ENCODE measurements at places on chromosomes 7 and 10. TPM values are rescaled to one million over a fixed set of nuclear protein-coding genes. Genes with fewer than 3 reads are reported as not detected.
A peak's percentile ranks its signal among the peaks of the same experiment; 100 is the strongest.

VIM gene
- 50.4 TPM for total RNA-seq

DNAJC30 gene
- total RNA-seq, result 15.9 TPM

MSMB gene
- total RNA-seq, result 4.0 TPM

GRB10 gene
- 87.2 TPM for total RNA-seq

GRCh38 chr7:108236681-108237415 is 106.7 kb upstream of the LAMB4 start:
- H3K27me3 ChIP-seq, result no peaks in the 10 kb centered on the region
- H3K36me3 ChIP-seq, result no peaks in the 10 kb centered on the region
- H3K27ac ChIP-seq, result no peak overlapping the region
- H3K4me3 ChIP-seq, result no peak overlapping the region

- H3K36me3 ChIP-seq, result no peaks in the 10 kb centered on the region
- H3K4me1 ChIP-seq, result peaks cover 16% of the 10 kb centered on the region
- no peak overlapping the region for H3K4me3 ChIP-seq
- no peaks in the 10 kb centered on the region for H3K27me3 ChIP-seq
Observed at GRCh38 chr7:96127746-96128145, 194.2 kb downstream of the SLC25A13 start.

DNA sequence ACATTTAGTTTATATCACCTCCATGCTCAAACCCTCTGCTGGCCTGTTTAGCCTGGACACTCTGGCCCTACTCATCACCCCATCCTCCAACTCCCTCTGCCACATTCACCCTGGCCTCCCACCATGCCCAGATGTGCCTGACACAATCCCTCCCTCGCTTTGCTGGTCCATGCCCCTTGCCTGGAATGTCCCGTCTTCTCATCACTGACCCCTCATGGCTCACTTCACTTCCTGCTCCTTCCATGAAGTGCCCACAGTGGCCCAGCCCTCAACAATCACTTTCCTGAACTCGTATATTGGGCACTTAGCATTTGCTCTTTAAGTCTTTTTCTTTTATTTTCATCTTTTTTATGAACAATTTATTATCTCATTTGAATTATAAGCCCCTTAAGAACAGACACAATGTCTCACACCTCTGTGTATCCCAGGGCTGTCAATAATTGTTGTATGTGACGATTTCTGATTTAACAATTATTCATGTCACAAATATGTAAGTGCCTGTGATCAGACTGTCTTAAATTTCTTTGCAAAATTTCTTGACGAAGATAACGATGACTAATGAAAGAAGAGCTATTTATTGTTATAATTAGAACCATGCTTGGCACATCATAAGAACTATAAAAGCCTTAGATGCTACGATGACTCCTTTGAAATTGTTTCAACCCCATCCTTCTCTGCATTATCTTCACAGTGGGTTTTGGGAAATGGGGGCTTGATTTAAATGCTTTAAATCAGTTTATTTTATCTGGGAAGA is 209.9 kb upstream of the YAE1 start:
- H3K36me3 ChIP-seq, result no peaks in the 10 kb centered on the region
- no peaks in the 10 kb centered on the region for H3K27me3 ChIP-seq
- H3K27ac ChIP-seq, result no peak overlapping the region
- H3K4me1 ChIP-seq, result no peaks in the 10 kb centered on the region
- H3K4me3 ChIP-seq, result no peak overlapping the region

GRCh38 chr7:38310591-38311101 is 37.2 kb upstream of the TARP start:
- H3K36me3 ChIP-seq, result no peaks in the 10 kb centered on the region
- DNase-seq, result no peak
- H3K27ac ChIP-seq, result no peak overlapping the region
- no peaks in the 10 kb centered on the region for H3K27me3 ChIP-seq

DNA sequence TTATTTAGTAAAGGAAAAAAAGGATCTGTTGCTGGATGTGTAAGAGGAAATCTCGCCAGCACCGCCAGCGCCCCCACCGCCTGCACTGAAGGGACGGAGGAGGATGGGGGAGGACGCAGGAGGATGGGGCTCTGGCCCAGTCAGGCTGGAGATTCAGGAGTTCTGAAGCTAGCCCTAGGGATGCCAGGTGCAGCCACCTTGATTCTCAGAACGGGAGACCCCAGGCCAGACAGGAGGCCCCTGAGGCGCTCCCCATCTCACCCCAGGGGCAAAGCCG is 1.3 kb downstream of the CAMK2B start:
- H3K36me3 ChIP-seq, result no peaks in the 10 kb centered on the region
- no peak overlapping the region for H3K4me3 ChIP-seq
- DNase-seq, result no peak
- peaks cover 4% of the 10 kb centered on the region for H3K27me3 ChIP-seq
- 0 out of 2 replicates have a peak, but pooled peaks cover 3% of the 10 kb centered on the region for H3K4me1 ChIP-seq

GRCh38 chr7:87702326-87702725 is 74.1 kb downstream of the RUNDC3B start:
- no peaks in the 10 kb centered on the region for H3K36me3 ChIP-seq
- no peak for DNase-seq
- no peaks in the 10 kb centered on the region for H3K4me1 ChIP-seq

DNA sequence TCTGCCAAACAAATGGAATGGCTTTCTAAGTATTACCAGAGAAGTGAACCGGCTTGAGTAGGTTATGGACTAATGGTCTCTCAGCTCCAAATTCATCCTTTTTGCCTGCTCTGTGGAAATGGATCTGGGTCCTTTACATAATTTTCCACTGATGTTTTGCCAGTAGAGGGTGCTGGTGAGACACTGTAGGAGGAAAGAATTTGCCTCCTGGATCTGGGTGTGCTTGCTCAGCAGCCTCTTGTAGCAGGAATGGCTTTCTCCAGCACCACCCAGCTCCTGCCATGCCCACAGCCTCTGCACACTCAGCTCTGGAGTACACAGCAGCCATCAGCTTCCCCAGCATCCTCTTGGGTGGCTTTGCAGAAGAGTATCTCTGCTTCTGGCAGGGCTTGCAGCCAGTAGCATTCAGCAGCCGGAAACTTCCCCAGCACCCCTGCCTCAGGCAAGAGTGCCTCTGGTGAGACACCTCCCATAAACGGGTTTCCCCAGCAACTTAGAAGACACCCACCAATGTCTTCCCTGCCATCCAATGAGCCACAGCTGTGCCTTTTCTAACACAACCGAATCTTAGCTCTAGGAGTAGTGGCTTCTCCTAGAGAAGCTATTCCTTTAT is 235.0 kb upstream of the PLPP4 start:
- no peaks in the 10 kb centered on the region for H3K36me3 ChIP-seq
- no peaks in the 10 kb centered on the region for H3K27me3 ChIP-seq
- DNase-seq, result peak; percentile 62
- no peaks in the 10 kb centered on the region for H3K4me1 ChIP-seq

- H3K27ac ChIP-seq, result no peak overlapping the region
- no peaks in the 10 kb centered on the region for H3K27me3 ChIP-seq
- no peaks in the 10 kb centered on the region for H3K36me3 ChIP-seq
- no peak for DNase-seq
Observed at GRCh38 chr10:28243923-28244322, 58.9 kb downstream of the MPP7 start.

- no peaks in the 10 kb centered on the region for H3K4me1 ChIP-seq
- no peaks in the 10 kb centered on the region for H3K27me3 ChIP-seq
- DNase-seq, result no peak
- no peak overlapping the region for H3K27ac ChIP-seq
- no peak overlapping the region for H3K4me3 ChIP-seq
Observed at GRCh38 chr7:13236026-13236425, 548.6 kb downstream of the ARL4A start.

GRCh38 chr7:156034397-156034796 is 222.1 kb upstream of the SHH start:
- DNase-seq, result no peak
- no peak overlapping the region for H3K27ac ChIP-seq
- H3K36me3 ChIP-seq, result no peaks in the 10 kb centered on the region
- no peaks in the 10 kb centered on the region for H3K4me1 ChIP-seq

GRCh38 chr7:152093717-152094116 is 68.2 kb downstream of the GALNT11 start:
- no peaks in the 10 kb centered on the region for H3K27me3 ChIP-seq
- peaks cover 16% of the 10 kb centered on the region for H3K4me1 ChIP-seq
- DNase-seq, result no peak

Data from Caco-2 (cell line).